ENCODE measurements at places on chromosomes 6 and 20.

- no peak for DNase-seq
Observed at GRCh38 chr20:59820204-59821041, 113.0 kb downstream of the SYCP2 start.

GRCh38 chr6:139355777-139356445 lies 18.5 kb downstream of the CITED2 start:
- DNase-seq: no peak

DNA sequence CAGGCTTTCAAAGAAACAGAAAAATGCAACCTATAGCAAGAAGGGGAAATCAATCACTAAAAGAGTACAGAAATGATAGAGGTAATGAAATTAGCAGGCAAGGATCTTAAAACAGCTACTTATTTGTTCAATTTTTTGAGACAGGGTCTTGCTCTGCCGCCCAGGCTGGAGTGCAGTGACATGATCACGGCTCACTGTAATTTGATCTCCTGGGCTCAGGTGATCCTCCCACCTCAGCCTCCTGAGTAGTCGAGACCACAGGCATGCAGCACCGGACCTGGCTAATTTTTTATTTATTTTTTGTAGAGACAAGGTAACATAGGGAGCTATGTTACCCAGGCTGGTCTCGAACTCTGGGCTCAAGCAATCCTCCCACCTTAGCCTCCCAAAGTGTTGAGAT lies 21.6 kb downstream of the TFB1M start:
- DNase-seq: no peak

GRCh38 chr6:115976321-115976870 lies 84.3 kb downstream of the FRK start:
- DNase-seq: no peak

GRCh38 chr20:23197836-23198235 lies 111.7 kb upstream of the CD93 start:
- DNase-seq: no peak
